ENCODE measurements at places on chromosomes 1 and 21.

DNA sequence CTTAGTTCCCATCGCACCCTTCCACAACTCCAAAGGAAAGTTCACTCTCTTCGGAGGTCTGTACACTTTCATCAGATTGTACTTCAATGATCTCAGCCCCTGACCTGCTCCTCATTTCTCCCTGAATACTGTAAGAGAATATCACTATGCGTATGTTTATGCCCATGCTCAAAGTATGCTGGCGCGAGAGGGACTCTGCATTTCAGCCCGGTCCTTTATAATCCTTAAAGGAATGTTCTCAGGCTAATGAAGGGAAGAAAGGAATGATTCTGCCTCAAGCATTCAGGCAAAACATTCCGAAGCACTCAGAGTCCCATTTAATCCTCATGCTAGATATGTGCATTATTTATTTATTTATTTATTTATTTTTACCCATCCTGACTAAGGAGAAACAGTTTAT, 76.8 kb downstream of the PLD5 start:
- DNase-seq: no peak

GRCh38 chr1:1045129-1045528, 25.2 kb downstream of the AGRN start:
- DNase-seq: no peak

GRCh38 chr21:36796070-36796469, 97.2 kb downstream of the SIM2 start:
- DNase-seq: no peak

DNA sequence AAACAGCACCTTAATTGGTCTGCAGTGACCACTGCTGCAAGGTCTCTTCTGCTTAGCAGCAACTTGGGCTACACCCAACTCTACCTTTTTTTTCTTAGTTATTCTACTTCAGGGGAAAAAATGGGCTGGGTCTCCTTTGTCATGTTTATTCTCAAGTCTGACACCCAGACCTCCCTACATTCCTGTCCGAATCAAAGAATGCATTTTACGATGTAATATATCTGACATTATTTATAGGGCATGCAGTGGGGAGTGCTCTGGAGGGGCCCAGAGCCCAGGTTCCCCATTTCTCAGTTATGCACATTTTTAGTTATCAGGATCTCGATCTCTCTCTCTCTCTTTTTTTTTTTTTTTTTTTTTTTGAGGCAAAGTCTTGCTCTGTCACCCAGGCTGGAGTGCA, 50.5 kb downstream of the OPTC start:
- no peak for DNase-seq

GRCh38 chr1:31696242-31696641, 7.6 kb downstream of the COL16A1 start:
- DNase-seq: no peak

DNA sequence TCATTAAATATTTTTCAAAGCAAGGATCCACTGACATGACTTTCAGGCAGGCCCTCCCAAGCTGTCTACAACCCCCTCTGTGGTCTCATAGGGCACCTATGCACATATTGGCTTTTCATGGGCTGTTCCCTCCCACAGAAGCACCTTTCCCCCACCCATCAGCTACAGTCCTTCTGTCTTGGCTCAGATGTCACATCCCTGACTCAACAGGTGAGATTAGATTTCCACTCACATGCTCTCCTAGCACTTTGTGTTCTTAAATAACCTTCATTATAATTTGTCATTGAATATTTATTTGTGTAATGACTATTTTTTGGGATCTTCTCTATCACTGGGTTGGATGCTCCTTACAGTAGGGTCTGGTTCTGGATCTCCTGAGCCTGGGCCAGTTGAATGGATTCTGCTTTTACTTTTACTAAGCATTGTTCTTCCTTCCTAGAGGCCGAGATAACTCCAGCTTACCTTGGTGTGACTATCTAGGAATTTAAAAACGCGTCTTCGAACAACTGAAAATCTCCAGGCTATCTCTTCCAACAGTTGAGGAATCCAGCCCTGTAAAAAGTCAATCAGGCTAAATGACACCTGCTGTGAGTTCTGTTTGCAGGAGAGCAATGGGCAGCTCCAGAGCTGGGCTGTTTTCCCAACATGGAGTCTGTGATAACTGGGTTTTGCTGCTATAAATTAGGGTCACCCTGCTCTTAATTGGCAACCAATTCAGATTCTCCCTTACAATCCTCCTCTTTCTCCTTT, 16.2 kb downstream of the ROR1 start:
- DNase-seq: no peak
